ENCODE measurements at places on chromosomes 4 and X. TPM values are rescaled to one million over a fixed set of nuclear protein-coding genes. Genes with fewer than 3 reads are reported as not detected.

The XAGE1A gene
- total RNA-seq = not detected

The PABPC1L2A gene
- not detected for total RNA-seq

The TNIP2 gene
- 119 TPM for total RNA-seq

The EDNRA gene
- 0.19 TPM for total RNA-seq

The APBB2 gene
- 118 TPM for total RNA-seq

The KLB gene
- total RNA-seq = under 0.01 TPM

The FAM47B gene
- not detected for total RNA-seq

The NDNF gene
- total RNA-seq = 6.7 TPM

The GYG2 gene
- total RNA-seq = 0.68 TPM

The PRR32 gene
- total RNA-seq = not detected

The AMBN gene
- not detected for total RNA-seq

The P2RY4 gene
- not detected for total RNA-seq

The ARMCX2 gene
- total RNA-seq = 62.5 TPM

The SERTM2 gene
- not detected for total RNA-seq

The MSX1 gene
- total RNA-seq = 9.0 TPM

The GYPE gene
- 0.17 TPM for total RNA-seq

The BCORL1 gene
- total RNA-seq = 7.1 TPM

The DNAAF6 gene
- total RNA-seq = not detected

The SSX2 gene
- not detected for total RNA-seq

The BRCC3 gene
- total RNA-seq = 28.9 TPM

The TEX13D gene
- total RNA-seq = not detected

The MAD2L1 gene
- 24.2 TPM for total RNA-seq

The PIN4 gene
- 12.4 TPM for total RNA-seq

The PDE6B gene
- 7.5 TPM for total RNA-seq

The VEGFC gene
- total RNA-seq = 10.8 TPM

The FAM184B gene
- total RNA-seq = not detected

The HDAC6 gene
- total RNA-seq = 42.8 TPM

The SPIN2B gene
- total RNA-seq = 8.7 TPM

The SPATA4 gene
- not detected for total RNA-seq

The IL2 gene
- not detected for total RNA-seq

The EDA gene
- total RNA-seq = 3.1 TPM

The MMRN1 gene
- total RNA-seq = 2,743 TPM

The KIAA1210 gene
- total RNA-seq = not detected

The PFKFB1 gene
- total RNA-seq = not detected

The CXCL11 gene
- 2.0 TPM for total RNA-seq

The TMEM156 gene
- 0.34 TPM for total RNA-seq

The HSD17B11 gene
- total RNA-seq = 71.5 TPM

The PDLIM3 gene
- total RNA-seq = 113 TPM

The CXorf49 gene
- total RNA-seq = not detected

The DCAF12L2 gene
- total RNA-seq = 0.05 TPM

The BCOR gene
- total RNA-seq = 31.6 TPM

The FAM133A gene
- not detected for total RNA-seq

The PIR gene
- 165 TPM for total RNA-seq

The ETDB gene
- not detected for total RNA-seq

The LDB2 gene
- total RNA-seq = 258 TPM

The RBM47 gene
- 4.6 TPM for total RNA-seq

The NPY1R gene
- total RNA-seq = 0.09 TPM

The NCAPG gene
- total RNA-seq = 16.2 TPM

The FAM53A gene
- total RNA-seq = 1.1 TPM

The BEND4 gene
- total RNA-seq = 0.23 TPM

The CDX4 gene
- total RNA-seq = not detected

The TGIF2LX gene
- total RNA-seq = not detected

The ANAPC10 gene
- 27.6 TPM for total RNA-seq

The RENBP gene
- total RNA-seq = 27.4 TPM

The CHIC2 gene
- 90.2 TPM for total RNA-seq

The NLGN3 gene
- 0.09 TPM for total RNA-seq

The CYLC1 gene
- not detected for total RNA-seq

The MAGEA11 gene
- not detected for total RNA-seq

All from dermis blood vessel endothelial cell (primary cell).